ENCODE measurements at places on chromosomes 7 and 10.
A peak's percentile ranks its signal among the peaks of the same experiment; 100 is the strongest.

DNA sequence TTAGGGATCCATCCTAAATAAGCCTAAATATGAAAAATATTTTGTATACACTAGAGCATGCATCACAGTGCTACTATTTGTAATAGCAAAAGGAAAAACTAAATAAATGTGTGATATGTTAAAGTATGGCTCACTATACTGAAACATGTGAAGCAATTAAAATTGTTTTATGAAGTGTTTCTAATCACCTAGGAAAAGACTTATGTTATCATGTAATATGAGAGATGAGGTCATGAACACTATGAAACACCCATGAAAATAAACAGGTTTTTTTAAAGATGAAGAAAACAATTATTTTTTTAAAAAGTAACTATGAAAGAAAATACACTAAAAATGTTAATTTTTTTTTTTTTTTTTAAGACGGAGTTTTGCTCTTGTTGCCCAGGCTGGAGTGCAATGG, 16.8 kb upstream of the ARHGAP12 start:
- DNase-seq, result no peak

DNA sequence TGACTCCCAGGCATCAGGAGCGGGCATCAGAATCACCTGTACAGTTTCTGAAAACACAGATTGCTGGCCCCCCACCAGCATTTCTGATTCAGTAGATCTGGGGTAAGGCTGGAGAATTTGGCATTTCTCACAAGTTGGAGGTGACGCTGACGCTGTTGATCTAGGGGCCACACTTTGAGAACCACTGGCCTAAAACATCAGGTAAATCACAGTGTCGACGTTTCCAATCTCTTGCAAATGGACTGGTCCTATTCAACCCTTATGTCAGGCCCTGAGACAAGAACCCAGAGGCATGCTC, 564.0 kb downstream of the KCNMA1 start:
- no peak for DNase-seq

DNA sequence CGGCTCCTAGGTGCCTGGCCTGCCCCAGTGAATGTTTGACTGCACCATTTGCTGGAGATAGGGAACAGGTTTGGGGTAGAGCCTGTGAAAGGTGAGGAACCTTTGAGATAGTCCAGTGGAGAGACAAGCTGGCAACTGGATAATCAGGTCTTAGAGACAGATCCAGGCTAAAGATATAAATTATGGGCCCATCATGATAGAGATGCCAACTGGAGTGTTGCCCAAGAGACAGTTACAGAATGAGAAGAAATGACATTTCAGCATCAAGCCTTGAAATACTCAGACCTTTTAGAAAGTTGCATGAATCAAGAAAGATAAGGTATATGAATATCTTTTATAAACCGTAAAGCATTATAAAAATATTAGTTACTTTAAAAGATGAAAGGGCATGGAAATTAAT, 27.1 kb downstream of the CREB3L2 start:
- DNase-seq, result no peak

- peak; percentile 39 for DNase-seq
Observed at GRCh38 chr10:69092959-69093850, 5.3 kb downstream of the SRGN start.

DNA sequence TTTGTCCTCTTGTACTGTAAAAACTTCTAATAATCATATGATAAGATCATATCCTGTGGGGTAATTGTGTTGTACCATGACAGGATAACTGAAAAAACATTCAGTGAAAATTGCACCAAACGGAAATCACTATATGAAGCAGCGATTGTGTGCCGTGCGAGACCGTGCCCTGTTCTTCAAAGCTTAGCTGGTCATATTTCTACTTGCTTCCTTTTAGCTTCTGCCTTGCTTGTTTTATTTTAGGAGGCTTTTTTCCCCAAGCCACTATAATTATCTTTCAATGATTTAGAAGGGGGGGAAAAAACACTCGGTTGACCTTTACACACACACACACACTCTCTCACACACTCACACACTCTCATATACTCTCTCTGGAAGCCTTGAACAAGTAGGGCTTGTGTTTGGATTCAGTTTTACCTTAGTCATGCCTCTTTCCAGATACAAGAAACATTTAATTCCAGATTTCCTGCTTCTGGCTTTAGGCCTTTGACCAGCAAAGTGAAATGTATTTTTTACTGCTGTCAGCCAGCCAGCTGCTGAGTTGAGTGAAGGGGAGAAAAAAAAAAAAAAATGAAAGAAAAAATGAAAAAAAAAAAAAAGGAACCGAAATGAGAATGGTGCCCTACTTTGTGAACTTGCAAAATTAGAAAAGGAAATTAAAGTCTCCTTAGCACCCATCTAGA, 181.4 kb downstream of the ARID5B start:
- DNase-seq, result no peak

GRCh38 chr10:113226831-113227445, 276.9 kb downstream of the TCF7L2 start:
- DNase-seq, result no peak
